EH (cell line): ENCODE measurements at places on chromosomes 5 and 9.

DNA sequence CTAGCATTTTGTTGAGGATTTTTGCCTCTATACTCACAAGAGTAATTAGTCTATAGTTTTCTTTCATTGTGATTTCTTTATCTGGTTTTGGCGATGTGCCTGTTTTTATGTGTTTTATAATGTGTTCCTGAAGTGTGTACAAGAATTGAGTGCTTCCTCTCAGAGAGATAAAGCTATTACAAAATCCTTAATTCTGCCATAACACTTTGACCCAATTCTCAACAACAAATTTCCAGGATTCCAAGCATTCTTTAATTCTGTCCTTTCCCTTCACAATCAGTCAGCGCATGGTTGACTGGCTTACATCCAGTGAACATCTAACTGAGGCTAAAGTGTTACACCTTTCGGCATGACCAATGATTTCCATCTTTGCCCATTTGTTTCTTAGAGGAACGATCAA, 282.9 kb upstream of the MVB12B start:
- DNase-seq, result peak; percentile 15

DNA sequence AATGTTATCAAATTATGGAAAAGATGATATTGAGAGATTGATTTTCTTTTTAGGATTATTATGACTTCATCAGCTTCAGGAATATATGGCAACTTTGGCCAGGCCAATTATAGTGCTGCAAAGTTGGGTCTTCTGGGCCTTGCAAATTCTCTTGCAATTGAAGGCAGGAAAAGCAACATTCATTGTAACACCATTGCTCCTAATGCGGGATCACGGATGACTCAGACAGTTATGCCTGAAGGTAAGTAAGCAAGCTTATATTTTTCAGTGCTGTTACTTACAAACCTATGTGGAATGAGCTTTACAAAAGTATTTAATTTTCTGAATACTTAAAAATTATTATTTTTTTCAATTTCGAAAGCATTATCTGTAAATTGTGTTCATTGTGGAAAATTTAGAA, 26.5 kb downstream of the HSD17B4 start:
- peak; percentile 11 for DNase-seq

GRCh38 chr9:6413365-6414246, 607 bp downstream of the UHRF2 start:
- DNase-seq, result no peak

DNA sequence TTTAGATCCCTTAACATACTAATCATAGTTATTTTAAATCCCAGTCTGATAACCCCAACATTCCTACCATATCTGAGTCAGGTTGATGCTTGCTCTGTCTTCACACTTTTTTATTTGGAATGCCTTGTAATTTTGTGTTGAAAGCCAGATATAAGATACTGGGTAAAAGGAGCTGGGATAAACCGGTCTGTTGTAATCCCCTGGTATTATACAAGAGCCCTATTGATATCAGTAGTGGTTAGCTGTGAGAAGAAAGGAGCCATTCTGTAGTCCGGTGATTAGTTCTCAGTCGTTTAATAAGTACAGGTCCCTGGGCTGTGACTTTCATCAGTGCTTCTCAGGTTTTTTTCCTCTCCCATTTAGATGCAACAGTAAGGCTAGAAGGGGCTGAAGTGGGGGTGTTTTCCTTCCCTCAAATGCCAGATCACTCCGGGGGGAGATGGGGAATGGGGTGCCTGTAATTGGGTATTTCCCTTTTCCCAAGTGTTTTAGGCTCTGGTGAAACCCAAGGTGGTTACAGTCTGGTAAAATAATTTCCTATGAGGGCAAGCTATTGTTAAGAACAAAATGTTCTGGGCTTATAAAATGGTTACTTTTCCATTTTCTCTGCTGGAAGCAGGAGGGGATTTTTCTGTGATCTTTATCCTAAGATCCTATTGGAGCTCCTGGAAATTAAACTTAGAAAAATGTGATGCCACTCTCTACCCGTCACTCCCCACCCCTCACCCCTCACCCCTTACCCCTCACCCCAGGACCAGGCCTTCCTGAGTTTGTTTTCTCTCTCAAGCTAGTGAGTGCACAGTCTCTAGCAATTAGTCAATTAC, 72.7 kb downstream of the KCNN2 start:
- DNase-seq, result no peak

- DNase-seq, result no peak
These were observed 11.9 kb downstream of the FGFR4 start for GRCh38 chr5:177098470-177099141.

GRCh38 chr5:15807248-15807647, 307.3 kb downstream of the FBXL7 start:
- peak; percentile 45 for DNase-seq

DNA sequence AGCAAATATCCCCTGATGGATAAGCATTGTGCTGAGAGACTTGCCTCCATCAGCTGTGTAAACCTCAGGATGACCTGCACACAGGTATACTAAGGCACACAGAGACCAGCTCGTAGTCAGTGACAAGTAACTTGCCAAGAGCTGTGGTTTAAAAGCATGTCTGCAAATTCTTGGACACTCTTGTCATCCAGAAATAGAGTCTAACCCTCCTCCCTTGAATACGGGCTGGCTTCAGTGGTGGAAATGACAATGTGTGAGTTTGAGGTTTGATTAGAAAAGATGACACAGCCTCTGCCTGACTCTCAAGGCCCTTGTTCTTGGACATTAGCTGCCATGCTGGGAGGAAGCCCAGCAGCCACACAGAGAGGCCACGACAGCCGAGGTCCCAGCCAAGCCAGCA, 114.4 kb downstream of the GADD45G start:
- DNase-seq, result no peak

GRCh38 chr5:77356740-77357139, 135.4 kb downstream of the WDR41 start:
- DNase-seq, result peak; percentile 89

DNA sequence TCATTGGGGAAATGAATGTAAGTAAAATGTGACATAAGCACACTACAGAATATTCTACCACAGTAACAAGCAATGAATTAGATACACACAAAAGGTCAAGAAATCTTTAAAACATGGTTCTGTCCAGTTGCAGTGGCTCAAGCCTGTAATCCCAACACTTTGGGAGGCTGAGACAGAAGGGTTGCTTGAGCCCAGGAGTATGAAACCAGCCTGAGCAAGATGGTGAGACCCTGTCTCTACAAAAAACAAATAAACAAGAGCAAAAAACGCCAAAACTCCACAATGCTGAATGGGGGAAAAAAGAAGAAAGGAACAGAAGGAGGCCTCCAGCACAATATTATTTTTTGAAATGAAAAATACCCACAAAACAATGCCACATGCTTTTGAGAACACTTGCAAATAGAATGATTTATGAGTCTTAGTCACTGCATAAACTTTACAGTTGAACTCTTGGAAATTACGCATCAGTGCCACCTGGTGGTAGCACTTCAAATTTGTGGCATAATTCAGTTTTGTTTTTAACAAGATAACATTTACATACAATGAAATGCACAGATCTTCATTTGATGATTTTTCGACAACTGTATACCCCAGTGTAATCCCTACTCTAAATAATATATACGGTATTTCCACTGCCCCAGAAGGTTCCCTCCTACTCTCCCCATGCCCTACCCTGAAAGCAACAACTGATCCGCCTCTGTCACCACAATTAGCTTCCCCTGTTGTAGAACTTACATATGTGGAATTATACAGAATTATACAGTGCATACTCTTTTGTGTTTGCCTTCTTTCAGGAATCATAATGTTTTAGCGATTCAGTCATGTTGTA, 14.4 kb upstream of the SPINK4 start:
- peak; percentile 77 for DNase-seq

GRCh38 chr5:77175231-77175630, 35.2 kb upstream of the PDE8B start:
- DNase-seq, result peak; percentile 60

DNA sequence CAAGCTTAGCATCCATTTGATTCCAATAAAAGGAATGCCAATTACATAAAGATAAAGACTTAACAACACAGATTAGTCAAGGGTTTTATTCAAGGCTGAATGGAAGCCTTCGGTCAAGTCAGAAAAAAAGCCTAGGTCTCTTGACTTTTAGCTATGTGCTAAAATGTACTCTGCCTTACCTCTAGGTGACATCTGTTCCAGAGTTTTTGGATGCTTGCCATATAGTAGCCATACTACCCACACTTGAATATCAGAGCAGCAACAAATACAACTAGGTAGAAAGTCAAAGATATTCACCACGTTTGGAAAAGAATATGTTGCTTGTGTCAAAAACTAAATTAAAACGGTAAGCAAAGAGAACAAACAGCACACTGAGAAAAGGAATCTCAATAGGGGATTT, 484.7 kb downstream of the ELAVL2 start:
- no peak for DNase-seq

- DNase-seq, result no peak
These were observed 537.6 kb downstream of the CETN3 start for GRCh38 chr5:89871906-89872305.

DNA sequence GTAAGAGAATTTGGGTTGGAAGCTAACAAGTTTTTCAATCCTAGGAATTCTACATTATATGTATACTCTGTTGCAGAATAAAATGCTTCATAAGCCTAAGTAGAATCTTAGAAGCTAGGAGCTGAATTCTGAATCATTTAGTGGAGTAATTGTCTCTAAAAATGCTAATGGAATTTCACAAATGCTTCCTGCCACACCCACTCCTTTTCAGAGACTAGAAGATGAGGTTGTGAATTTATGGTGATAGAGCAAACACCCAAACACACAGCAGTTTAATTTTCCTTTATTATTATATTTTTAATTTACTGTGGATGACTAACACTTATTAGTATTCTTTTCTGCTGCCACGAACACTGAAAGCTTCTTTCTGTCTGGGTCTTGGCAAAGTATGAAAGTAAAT, 208.0 kb upstream of the PDE4D start:
- peak; percentile 35 for DNase-seq

- DNase-seq, result no peak
These were observed 403.9 kb downstream of the ZNF608 start for GRCh38 chr5:124342584-124342983.

- no peak for DNase-seq
These were observed 444.2 kb downstream of the ACTL7B start for GRCh38 chr9:108411632-108412031.

DNA sequence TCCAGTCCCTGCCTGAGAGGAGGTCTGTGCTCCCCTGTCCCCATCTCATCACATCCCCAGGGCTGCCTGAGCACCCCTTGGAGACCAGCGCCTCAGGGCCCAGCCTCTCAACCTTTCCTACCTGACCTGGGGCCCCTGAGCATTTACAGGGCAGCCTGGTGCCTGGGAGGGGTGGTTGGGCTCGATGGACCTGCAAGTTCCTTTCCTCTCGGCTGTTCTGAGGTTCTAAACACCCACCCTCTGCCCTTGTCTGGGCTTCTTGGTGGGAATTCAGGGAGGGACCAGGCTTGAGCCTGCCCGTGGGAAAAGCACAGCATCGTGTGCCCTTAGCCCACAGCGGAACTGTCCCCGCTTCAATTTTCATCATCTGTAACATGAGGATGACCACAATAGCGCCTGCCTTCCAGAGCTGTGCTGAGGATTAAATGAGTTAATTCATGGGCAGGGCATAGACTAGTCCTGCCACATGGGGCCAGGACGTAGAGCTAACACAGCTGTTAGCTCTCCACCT, 91.0 kb upstream of the SH3PXD2B start:
- no peak for DNase-seq

- no peak for DNase-seq
These were observed 27.2 kb downstream of the AHRR start for GRCh38 chr5:348726-349125.

- peak; percentile 96 for DNase-seq
These were observed 123.6 kb upstream of the CCDC112 start for GRCh38 chr5:115419846-115420585.

- no peak for DNase-seq
These were observed 24.6 kb upstream of the IL9 start for GRCh38 chr5:135920199-135920598.

GRCh38 chr9:526904-527591, 312.4 kb downstream of the DOCK8 start:
- DNase-seq, result no peak

GRCh38 chr9:128405077-128405779, 15.4 kb upstream of the CERCAM start:
- DNase-seq, result no peak

GRCh38 chr9:16214677-16215352, 655.7 kb downstream of the BNC2 start:
- no peak for DNase-seq

GRCh38 chr9:131485728-131486422, 16.8 kb upstream of the POMT1 start:
- DNase-seq, result no peak

GRCh38 chr5:176677209-176677939, 30.1 kb downstream of the TSPAN17 start:
- no peak for DNase-seq

DNA sequence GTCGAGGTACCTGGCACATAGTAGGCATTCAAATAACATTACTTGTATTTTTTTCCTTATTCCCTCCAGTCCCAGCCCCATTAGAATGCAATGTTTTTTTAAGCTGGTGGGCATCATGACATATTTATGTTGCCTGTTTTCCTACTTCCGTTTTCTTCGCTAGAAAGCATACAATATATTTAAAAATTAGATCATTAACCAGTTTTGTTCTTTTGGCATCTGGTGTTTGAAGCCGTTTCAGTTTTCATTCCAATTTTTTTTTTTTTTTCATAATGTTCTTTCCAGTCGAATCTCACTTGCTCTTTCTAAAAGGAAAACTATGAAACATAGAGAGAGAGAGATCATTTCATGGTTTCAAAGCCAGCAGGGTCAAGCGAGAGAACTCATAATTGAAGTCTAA, 228.3 kb upstream of the C9orf72 start:
- no peak for DNase-seq

DNA sequence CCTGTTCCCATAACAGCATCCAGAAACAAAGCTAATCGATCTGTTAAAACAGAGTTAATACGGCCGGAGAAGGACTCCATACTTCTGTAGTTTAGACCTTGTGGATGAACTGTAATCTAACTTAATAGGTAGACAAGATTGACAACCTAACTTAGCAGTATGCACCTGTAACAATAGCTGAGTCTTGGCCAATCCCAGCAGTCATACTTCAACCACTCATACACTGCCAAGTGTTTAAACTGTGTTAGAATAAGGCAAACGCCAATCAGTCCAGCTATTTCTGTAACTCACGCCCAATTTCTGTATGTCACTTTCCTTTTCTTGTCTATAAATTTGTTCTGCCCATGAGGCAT, 33.7 kb upstream of the MACIR start:
- DNase-seq, result no peak

GRCh38 chr9:123658792-123659191, 271.1 kb downstream of the DENND1A start:
- DNase-seq, result no peak

DNA sequence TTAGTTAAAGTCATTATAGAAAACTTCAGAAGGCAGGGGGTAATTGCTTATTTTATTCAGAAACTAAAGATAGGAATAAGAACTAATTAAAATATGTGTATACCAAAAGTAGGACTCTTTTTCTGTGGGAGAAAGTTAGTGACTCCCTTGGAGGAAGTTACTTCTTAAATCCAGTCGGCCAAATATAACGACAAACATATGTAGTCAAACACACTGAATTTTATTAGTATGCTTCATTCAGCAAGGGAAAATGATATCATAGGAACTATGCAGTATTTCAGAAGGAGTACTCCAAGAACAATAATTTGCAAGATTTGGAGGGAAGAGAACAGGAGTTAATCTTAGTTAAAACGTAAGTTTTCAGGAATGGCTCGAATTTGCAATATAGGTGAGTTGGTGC, 432.6 kb downstream of the CYLC2 start:
- DNase-seq, result no peak

- no peak for DNase-seq
These were observed 151.2 kb downstream of the ZDHHC21 start for GRCh38 chr9:14542071-14542470.

- peak; percentile 42 for DNase-seq
These were observed 40.1 kb downstream of the SLC1A1 start for GRCh38 chr9:4530375-4530774.

GRCh38 chr5:149140197-149141002, 893 bp upstream of the ABLIM3 start:
- no peak for DNase-seq
